ENCODE measurements at places on chromosomes 7 and 10. TPM values are rescaled to one million over a fixed set of nuclear protein-coding genes. Genes with fewer than 3 reads are reported as not detected.

DNA sequence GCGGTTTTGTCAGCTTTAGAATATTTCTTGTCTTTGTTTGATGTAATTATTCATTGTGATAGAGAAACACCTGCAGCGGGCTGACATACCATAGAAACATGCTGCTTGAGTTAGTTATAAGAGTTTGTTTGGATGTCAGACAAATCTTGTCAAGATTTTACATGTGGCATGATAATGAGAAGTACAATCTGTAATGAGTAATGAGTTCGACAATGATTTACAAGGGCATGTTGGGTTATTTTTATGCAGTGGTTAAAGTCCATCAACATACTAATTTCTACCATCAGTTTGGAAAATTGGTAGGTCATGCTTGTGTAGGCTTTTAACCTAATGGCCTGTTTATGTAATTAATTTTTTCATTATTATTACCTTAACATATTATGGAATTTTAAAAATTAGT lies 31.3 kb downstream of the FZD1 start:
- no peak for DNase-seq

DNA sequence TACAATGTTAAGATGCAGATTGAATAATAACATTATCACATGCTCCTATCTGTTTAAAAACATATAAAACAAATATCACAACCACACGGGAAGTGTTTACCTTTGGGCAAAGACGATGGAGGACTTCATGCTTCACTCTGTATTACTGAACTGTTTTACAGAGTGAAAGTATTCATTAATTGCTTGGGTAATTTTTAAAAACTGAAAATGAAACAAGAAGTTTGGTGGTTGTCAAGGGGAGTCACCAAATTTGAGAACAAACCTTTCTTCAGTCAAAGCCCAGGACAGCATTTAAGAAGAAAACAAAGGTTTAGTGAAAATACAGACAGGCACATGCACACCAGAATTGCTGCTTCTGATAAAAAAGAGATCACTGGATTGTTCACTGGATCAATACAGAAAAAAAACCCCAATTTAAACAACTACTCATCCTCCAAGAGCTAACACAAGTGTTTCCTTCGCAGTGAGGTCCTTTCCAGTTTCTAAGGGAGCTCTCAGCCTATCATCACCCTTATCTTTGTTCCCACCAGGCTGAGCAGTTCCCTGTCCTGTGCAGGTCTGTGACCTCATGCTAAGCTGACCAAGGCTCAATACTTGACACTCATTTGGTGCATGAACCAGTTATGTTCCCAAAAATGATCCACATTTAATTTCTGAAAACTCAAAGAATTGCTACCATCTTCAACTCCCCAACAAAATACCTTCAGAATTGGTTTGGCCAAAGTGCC lies 8.8 kb downstream of the PARP12 start:
- no peak for DNase-seq

GRCh38 chr10:93199191-93199751 lies 125.6 kb downstream of the CYP26A1 start:
- peak; percentile 6 for DNase-seq

Gene CFAP46
- total RNA-seq = 11.3 TPM

Gene ABCC2
- 3.7 TPM for total RNA-seq

Gene GRID2IP
- not detected for total RNA-seq

DNA sequence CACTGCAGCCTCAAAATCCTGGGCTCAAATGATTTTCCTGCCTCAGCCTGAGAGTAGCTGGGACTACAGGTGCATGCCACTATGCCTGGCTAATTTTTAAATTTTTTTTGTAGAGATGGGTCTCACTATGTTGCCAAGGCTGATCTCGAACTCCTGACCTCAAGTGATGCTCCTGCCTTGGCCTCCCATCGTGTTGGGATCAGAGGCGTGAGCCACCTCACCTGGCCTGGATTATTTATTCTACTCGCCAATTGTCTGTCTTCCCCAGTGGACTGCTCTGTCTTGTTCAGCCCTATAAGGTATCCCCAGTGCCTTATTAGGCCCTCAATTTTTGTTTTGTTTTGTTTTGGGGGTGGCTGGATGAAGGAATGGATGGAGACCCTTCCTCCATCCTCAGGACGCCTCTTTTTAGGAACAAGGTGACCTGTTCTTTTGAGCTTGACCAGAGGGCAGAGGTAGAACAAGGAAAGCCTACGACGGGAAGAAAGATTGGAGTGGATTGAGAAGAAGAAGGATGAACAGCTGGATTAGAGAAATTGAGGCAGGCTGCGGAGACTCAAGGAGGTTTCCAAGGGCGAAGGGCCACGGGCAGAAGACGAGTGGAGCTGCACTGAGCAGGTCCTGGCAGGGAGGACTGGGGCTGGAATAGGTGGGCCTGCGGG lies 541 bp upstream of the DENND10 start:
- no peak for DNase-seq

Gene HOGA1
- 8.0 TPM for total RNA-seq

- no peak for DNase-seq
Measured at GRCh38 chr10:44925811-44926750, 14.9 kb downstream of the TMEM72 start.

Gene NEUROG3
- total RNA-seq = not detected

- DNase-seq = no peak
Measured at GRCh38 chr7:77729574-77730348, 33.5 kb downstream of the RSBN1L start.

DNA sequence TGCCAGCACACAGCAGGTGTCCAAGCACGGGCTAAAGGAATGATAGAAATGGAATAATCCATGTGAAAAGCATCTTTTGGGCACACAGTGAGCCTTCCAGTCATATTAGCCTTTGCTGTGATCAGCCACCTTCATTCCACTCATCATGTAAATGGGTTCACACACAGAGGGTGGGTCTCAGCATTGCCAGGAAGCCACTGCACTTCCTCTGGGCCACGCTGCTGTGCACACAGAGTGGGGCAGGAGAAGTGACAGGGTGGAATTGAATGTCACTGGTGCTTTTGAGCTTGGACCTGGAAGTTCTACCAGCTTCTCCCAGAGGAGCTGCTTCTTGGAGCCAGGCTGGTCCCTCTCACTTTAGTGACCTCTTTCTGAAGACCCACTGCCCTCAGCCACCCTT lies 203.5 kb downstream of the USP6NL start:
- no peak for DNase-seq

- DNase-seq = no peak
Measured at GRCh38 chr7:33732462-33732861, 172.9 kb upstream of the BMPER start.

Gene MKX
- total RNA-seq = not detected

DNA sequence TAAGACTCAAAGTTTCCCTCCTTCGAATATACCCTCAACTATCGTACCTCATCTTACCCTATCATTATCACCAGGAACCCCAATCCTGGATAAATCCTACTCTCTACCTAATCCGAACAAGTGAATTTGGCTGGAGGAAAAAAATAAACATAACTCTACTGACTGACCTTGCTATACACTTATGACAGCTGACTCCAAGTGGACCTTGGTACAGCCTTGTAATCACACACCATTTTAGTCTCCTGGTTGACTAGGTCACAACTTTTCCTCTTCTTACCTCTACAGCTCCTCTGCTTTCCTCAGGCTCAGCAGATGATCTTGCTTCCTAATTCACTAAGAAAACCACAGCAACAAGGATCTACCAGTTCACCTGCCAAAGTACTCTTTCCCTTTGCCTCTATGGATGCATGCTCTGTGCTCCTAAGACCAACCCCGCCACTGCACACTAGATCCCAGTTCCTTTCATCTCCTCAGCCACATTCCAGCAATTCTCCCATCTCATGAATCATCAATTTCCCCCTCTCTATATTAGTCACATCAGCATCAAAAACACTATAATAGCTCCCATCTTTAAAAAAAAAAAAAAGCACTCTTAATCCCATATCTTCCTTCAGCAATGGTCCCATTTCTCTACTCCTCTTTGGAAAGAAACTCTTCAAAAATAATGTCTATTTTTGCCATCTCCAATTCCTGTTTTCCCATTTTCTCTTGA lies 35.5 kb downstream of the COA1 start:
- DNase-seq = no peak

Gene SVOPL
- not detected for total RNA-seq

- no peak for DNase-seq
Measured at GRCh38 chr7:4718075-4718474, 36.0 kb downstream of the FOXK1 start.

Gene UPK3B
- 24.1 TPM for total RNA-seq

GRCh38 chr7:116211006-116211912 lies 920 bp downstream of the TES start:
- no peak for DNase-seq

GRCh38 chr10:63409465-63410027 lies 56.2 kb downstream of the JMJD1C start:
- DNase-seq = no peak

- peak; percentile 40 for DNase-seq
Measured at GRCh38 chr7:108308903-108309302, 147.3 kb downstream of the NRCAM start.

Gene ANKRD7
- 1.9 TPM for total RNA-seq

DNA sequence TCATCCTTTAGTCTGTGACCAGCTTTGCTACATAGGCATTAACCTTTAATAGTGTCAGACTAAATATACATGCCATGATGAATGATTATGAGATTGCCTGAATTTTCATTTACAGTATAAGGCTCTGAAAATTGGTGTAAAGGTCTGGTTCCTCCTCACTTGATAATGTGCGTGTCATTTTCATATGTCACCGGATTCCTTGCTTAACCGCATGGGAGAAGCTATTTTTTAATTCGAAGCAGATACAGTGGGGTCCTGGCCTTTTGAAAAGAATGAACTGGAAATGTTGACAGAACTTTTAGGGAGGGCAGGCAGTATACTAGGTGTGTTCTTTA lies 192.4 kb upstream of the SH2B2 start:
- no peak for DNase-seq

Gene PBLD
- 2.3 TPM for total RNA-seq

DNA sequence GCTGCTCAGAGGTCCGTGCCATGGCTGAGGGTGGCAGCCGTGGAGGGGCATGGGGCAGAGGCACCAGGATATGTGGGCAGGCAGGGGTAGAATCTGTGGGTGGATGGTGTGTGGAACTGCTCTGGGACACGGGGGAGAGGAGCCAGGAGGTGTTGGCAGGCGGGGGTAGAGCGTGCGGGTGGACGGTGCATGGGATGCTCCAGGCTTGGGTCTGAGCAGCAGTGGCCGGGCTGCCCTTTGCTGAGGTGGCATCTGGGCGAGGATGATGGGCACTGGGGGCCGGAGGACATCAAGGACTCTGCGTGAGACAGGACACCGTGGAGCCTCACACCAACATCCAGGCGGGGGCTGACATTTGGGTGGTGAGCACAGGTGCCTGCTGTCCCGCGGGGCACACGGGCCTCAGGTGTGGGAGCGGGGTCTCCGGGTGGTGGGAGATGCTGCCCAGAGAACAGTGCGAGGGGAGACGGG lies 46.2 kb downstream of the JAKMIP3 start:
- no peak for DNase-seq

DNA sequence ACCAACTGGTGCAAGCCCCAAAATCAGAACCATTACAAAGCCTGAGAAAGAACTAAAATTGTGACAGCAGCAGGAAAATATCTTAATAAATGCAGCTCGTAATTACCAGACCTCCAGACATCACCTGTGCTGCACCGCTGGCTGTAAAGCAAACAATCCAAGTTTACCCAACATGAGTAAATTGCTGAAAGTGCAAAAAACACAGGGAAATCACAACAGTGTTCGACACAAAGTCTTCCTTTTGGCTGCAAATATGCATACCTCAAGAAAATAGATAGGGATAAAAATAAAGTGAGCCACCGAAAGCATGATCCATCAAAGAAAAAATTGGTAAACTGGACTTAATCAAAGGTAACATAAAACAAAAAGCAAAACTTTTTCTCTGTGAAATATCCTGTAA lies 101.7 kb downstream of the SLC16A9 start:
- DNase-seq = no peak

Measured in G401 (cell line).